ENCODE measurements at places on chromosomes 2 and 18. TPM values are rescaled to one million over a fixed set of nuclear protein-coding genes. Genes with fewer than 3 reads are reported as not detected.

RASGRP3 gene
- 4.8 TPM for total RNA-seq

KIAA2012 gene
- total RNA-seq, result not detected

SALL3 gene
- total RNA-seq, result not detected

TXNDC2 gene
- total RNA-seq, result not detected

IL37 gene
- total RNA-seq, result not detected

SLC4A5 gene
- not detected for total RNA-seq

PSTPIP2 gene
- 9.5 TPM for total RNA-seq

KCNG2 gene
- 1.2 TPM for total RNA-seq

SLC25A12 gene
- 10.7 TPM for total RNA-seq

RAB6C gene
- not detected for total RNA-seq

CNTNAP5 gene
- total RNA-seq, result not detected

EVA1A gene
- total RNA-seq, result 14.5 TPM

POTEJ gene
- not detected for total RNA-seq
